Right hindlimb (tissue), 1 donor: ENCODE measurements at places on chromosomes 1 and 21.

- DNase-seq: no peak
These were observed 235.2 kb downstream of the SDCCAG8 start for GRCh38 chr1:243490748-243491686.

- DNase-seq: no peak
These were observed 19.0 kb downstream of the CRYZ start for GRCh38 chr1:74713849-74714248.

DNA sequence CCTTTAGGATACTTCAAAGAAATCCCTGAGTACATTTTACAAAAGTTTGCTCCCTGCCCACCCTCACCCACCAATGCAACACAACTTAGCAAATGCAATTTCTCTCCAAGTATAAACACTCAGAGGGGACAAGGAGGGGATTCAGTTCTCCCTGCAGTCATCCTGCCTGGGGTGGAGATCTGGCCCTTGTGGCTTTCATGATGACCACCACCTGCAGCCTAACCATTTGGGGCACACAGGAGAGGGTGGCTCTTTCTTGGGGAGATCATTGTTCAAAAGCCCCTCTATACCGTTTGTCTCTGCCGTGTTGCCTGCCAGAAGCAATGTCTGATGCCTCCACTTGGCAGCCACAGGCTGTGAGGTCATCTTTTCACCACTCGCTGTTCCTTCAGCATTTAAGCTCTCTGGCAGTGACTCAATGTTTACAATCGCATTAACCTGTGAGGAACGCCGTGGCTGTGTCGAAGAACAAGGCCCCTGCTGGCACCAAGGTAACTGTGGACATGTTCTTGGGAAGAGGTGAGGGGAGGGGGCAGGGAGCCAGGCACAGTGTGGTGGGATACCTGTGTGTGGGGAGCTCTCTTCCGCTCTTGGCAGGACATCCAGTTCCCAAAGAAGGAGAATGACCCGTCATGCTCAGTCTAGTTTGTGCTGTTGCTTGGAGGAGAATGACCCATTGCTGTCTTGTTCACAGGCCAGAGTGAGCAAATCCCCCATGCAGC is 103.9 kb upstream of the DUSP10 start:
- DNase-seq: peak; percentile 34

GRCh38 chr1:162901243-162901642 is 40.3 kb upstream of the CCDC190 start:
- DNase-seq: no peak

DNA sequence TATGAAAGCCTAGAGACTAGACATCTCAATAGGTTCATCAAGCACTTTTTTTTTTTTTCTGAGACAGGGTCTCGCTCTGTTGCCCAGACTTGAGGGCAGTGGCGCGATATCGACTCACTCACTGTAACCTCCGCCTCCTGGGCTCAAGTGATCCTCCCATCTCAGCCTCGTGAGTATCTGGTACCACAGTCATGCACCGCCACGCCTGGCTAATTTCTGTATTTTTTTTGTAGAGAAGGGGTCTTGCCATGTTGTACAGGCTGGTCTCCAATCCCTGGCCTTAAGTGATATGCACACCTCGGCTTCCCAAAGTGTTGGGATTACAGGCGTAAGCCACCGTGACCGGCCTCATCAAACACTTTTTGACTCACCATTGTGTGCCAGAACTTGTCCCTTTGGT is 613 bp upstream of the GPATCH4 start:
- no peak for DNase-seq

DNA sequence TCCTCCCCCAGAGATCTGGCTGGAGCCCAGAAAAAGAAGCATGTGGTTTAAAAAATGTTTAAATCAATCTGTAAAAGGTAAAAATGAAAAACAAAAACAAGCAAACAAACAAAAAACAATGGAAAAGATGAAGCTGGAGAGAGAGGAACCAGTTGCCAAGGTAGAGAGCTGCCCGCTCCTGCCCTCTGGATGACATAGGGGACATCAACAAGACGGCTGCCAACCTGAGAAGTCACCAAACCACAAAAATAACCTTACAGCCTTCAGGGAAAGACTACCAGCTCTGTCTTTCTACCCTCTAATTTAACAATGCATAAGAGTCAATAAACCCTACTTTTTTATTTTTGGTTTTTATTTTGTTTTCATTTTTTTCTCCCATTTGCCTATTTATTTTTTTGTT is 8.5 kb upstream of the IPO9 start:
- DNase-seq: no peak

GRCh38 chr1:37692834-37693175 is 489 bp downstream of the CDCA8 start:
- DNase-seq: no peak

DNA sequence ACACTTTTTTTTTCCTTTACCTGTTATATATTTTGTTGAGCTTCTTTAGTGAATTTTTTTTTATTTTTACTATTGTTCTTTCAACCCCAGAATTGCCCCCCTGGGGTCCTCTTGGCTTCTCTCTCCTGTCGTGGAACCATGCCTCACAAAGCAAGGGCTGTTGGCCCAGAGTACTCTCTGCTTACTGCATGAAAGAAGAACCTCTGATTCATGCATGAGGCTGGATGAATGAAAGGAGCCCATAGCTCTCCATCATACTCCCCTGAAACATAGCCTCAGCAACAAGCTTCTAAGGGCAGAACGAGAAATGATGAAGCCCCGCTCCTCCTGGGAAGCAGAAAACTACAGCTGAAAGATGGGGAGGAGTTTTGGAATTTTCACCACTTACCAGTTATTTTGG is 1441.0 kb downstream of the BRINP3 start:
- DNase-seq: no peak

- DNase-seq: peak; percentile 52
These were observed 46.5 kb upstream of the COA6 start for GRCh38 chr1:234326497-234327366.

DNA sequence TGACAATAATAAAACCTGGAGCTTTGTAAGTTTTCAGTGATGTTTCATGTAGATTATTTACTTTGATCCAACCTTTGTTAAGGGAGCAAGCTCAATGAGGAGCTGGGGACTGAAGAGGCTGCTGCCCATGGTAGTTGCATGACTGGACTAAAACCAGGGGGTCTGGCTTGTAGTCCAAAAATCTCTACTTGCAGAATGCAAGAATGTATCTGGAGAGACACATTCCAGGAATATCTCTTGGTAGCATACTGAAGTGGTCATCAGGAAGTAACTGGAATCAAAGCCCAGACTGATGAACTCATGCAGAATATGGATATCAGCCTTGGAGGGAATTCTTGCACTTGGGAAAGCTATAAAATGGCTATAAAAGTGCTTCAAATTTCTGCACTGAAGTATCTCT is 5.8 kb upstream of the KIAA0040 start:
- DNase-seq: no peak
